ENCODE measurements at places on chromosomes 3 and 15.

- no peak for DNase-seq
These were observed 274.9 kb upstream of the TGFBR2 start for GRCh38 chr3:30331519-30331918.

GRCh38 chr3:164683489-164683888, 394.8 kb downstream of the SI start:
- no peak for DNase-seq

- no peak for DNase-seq
These were observed 21.0 kb upstream of the ALDH1A2 start for GRCh38 chr15:58086491-58086890.

DNA sequence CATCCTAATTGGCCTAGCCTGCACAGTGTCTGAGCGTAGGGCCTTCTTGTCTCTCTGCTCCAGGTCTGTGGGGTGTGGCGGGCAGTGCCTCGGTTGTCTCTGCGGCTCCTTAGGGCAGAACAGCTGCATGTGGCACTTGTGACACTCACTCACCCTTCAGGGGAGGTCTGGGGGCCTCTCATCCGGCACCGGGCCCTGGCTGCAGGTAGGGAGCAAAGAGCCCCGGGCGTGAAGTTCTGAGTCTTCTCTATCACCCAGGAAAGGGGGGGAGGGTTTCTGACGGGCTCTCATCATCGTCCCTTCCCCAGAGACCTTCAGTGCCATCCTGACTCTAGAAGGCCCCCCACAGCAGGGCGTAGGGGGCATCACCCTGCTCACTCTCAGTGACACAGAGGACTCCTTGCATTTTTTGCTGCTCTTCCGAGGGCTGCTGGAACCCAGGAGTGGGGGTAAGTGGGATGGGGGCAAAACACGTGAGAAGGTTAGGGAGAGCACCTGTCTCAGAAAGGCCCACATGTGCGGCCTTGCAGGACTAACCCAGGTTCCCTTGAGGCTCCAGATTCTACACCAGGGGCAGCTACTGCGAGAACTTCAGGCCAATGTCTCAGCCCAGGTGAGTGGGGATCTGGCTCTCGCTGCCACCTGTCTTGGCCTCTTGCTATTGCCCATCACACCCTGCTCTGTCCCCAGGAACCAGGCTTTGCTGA, 2.6 kb downstream of the CHRD start:
- no peak for DNase-seq

- no peak for DNase-seq
These were observed 26.3 kb downstream of the NSUN3 start for GRCh38 chr3:94089126-94089525.

GRCh38 chr15:25859838-25860645, 3.1 kb downstream of the ATP10A start:
- DNase-seq: no peak

- no peak for DNase-seq
These were observed 3.9 kb downstream of the CAMK1 start for GRCh38 chr3:9765865-9766264.

DNA sequence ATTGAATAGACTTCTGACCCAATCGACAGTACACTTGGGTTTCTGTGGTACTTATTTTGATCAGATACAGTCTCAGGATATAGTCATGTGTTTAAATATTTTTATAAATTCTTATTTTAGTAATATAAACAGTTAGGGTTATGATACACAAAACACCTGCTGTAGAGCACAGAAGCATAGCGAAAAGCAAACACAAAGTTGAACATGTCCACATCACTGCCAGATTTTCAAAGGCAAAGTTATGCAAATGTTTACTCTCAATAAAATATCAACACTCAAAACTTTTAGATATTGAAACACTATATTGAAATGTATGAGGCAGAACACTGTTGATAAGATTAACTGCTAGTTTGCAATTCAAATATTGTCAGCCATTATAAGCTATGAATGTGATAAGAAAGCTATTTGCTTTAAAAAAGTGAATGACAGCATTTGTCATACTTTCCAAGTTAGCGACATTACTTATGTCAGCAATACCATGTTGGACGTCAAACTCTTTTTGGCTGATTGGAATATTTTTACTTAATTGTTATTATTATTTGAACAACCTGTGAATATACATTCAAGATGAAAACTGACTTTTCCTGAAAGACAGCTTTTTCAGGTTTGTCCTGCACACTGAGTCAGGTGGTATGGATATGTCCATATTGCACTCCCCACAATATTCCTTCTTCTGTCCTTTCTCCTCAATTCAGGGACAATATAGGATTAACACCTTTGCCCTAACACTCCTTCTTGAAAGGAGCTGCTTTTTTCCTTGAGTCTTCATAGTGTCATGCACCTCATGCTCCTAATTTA, 367.1 kb downstream of the EPHA3 start:
- no peak for DNase-seq

DNA sequence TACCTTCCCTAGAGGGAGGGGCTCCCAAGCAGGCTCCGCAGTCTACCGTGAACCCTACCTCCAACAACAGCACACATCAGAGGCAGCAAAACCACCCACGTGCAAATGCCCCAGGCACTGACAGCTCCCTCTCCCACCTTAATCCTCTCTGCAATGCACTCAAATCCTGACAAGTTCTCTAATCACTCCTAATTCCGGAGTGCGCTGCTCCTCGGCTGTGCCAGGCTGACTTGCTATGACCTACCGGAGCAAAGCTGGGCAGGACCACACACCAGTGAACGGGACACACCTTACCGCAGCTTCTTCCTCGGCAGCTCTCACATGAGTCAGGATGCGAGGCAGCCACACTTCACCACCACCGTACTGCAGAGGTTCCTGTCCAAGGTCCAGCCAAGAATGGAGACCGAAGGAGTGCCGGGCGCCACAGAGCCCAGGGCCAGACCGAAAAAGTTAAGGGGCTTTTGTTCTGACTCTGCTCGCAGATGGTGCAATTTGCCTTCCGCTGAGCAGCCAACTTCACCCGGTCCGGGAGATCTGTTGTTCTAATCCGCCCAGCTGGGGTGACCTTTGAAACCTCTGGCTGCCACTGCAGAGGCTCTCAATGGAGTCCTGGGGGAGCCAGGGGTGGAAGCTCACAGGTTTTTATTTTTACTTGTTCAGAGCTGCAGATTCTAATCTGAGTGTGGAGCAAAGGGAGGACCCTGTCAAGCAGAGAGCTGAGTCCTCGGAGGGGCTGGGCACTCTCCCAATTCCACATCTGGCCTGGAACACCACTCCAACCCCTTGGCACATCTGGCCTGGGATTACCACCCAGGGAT, 84.4 kb downstream of the MYLK start:
- no peak for DNase-seq

GRCh38 chr3:62255758-62256157, 117.6 kb downstream of the FEZF2 start:
- no peak for DNase-seq

DNA sequence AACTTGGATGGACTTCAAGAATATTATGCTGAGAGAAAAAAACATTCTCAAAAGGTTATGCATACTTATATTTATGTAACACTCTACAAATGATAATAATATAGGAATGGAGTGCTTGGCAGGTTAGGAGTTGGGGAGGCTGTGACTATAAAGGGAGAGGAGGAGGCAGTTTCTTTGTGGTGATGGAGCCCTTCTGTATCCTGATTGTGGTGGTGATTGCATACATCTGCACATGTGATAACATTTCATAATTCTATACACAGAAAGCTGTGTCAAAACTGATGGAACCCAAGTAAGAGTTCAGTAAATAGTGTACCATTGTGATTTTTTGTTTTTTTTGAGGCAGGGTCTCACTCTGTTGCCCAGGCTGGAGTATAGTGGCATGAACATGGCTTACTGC, 31.7 kb upstream of the FAM3D start:
- no peak for DNase-seq

DNA sequence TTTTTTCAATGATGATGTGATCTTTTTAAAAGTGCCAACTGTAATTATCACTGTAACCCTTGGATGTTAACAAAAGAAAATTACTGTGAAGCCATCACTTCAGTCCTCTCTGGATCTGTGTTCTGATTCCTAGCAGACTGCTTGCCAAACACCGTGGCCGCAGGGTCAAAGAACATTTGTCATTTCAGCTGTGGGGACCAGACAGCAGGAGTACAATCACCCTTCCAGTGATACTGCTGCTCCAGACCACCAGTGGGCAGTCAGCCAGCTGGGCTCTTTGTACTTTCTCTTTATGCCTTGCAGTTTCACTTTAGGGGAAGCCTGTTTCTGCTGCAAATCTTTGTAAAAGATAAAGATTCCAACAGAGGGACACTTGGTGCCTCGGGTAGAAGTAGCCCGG, 770.0 kb downstream of the GRM7 start:
- no peak for DNase-seq

DNA sequence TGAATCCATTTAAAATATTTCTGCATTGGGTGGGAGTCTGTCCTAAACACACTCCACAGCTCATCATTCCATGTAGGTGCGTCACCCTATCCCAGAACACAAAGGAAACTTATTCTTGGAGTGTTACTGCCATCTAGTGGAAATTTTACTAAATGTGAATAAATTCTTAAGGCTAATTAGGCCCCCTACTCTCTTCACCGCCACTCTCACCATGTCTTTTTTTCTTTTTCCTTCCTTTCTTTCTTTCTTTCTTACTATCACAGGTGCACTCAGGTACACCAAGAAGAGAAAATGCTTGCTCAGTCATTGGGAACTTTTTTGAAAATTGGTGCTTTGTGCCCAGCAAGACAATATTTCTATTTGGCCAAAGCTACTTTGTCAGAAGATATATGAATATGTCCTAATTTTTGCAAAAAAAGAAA, 26.4 kb upstream of the ATP8B4 start:
- DNase-seq: no peak

DNA sequence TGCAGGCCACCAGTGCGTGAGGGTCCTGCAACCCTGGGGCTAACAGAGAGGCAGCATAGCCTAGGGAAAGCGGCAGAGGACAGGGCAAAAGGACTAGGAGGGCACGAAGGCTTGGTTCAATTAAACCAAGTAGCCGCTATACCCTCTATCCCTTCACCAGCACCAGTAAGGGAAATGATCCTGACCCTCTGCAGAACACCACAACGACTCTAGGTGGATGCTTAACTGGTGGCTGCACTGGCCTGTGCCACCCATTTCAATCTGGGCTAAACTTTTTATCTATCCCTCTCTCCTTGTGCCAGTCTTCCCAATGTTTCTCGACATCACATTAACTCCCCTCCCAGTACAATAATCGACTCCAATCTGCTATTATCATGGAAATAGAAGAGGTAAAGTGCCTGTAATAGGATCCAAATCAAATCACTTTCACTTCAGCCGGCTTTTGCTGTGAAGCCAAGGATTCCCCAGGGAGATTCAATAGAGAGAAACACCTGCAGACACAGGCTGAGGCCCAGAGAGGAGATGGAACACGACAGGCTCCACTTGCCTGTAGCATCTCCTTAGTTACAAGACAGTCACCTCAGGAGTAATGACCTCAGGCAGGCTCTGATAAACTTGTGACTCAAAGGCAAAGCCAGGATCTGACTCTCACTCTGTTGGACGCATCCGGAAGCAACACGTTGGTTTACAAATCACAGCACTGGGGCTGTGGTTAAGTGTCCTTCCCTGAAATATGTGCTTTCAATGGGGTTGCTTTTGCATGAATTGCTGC, 791.6 kb upstream of the ARRDC4 start:
- no peak for DNase-seq

GRCh38 chr3:177852001-177852807, 654.9 kb upstream of the TBL1XR1 start:
- DNase-seq: no peak

GRCh38 chr3:193655831-193656433, 62.9 kb downstream of the OPA1 start:
- no peak for DNase-seq

GRCh38 chr15:39898317-39898716, 21.7 kb downstream of the GPR176 start:
- DNase-seq: no peak

DNA sequence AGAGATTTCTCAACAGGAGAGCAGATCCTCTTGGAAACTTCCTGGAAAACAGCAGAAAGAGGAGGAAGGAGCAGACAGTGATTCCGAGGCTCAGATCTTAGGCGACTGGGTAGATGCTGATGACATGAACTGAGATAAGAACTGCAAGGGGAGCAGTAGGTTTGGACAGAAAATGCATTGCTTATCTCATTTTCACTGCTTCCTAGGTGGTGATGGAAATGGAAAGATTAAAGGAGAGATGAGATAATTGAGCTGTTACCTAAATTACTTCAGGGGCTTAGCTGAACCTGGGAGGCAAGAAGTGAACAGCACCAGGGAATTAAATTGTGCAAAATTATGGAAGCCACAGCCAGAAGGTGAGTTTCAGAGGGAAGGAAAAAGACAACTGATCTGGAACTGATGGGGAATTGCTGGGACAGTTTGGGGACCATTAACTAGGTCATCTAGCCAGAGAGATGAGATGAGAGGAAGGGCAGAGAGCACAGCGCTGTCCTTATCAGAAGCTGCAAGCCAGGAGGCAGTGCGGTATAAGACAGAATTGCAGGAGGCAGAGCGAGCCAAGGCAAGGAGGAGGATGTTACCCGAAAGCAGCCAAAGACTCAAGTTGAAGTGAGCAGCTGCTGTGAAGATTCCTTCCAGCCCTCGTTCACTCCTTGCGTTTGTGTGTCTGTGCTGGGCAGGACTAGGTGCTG, 140.4 kb downstream of the SRGAP3 start:
- DNase-seq: no peak

GRCh38 chr3:100008081-100008698, 106.1 kb downstream of the FILIP1L start:
- DNase-seq: no peak

DNA sequence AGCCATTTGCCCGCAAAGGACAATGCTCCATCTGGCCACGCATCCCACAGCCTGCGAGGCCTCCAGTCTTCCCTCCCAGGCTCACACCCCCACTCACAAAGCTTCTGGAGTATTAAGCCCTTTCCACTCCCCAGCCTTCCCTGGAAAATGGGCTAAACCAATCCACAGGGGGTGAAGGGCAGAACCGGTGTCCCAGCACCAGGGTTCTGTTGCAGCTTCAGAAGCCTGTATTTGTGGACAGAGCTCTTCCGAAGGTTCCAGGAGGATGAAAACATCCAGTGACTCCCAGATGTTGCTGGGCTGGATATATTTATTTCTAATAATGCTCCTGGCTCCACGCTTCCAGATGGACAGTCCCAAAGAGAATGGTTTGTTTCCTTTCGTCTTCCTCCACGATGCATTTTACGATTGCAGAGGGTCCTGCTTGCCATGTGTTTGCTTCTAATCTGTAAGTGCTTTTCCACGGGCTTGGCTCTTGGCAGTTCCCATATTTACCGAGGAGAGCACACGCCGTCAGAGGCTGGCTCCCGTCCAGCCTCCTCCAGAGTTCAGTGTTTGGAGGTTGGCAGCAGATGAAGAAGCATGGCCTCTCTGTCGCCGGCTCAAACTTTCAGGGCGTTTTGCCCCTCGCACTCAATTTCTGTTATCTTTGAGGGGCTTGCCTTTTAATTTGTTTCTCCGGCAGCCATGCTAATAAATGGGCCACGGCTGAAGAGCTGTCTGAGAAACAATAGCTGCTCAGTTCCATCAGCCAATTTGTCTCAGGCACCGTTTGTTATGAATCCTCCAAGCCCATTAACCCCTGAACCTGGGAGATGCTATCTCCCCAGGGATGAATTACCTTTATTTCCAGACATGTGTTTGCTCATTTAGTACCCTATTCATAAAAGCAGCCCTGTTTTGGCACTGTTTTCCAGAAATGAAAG, 367.9 kb upstream of the PROK2 start:
- DNase-seq: no peak

Measured in stimulated activated CD4-positive, alpha-beta T cell treated with anti-CD3 and anti-CD28 coated beads, Interleukin-12 subunit alpha, Interleukin-12 subunit beta, amount 100 ng/mL, for 24 hours (primary cell).